ENCODE measurements at places on chromosomes 7 and 10. TPM values are rescaled to one million over a fixed set of nuclear protein-coding genes. Genes with fewer than 3 reads are reported as not detected.
A peak's percentile ranks its signal among the peaks of the same experiment; 100 is the strongest.

Gene THSD7A
- total RNA-seq, result 1.2 TPM

Gene TEX36
- not detected for total RNA-seq

Gene CPXM2
- 4.9 TPM for total RNA-seq

Gene USP54
- total RNA-seq, result 19.4 TPM

Gene PRKAG2
- total RNA-seq, result 126 TPM

Gene IFIT1B
- total RNA-seq, result not detected

DNA sequence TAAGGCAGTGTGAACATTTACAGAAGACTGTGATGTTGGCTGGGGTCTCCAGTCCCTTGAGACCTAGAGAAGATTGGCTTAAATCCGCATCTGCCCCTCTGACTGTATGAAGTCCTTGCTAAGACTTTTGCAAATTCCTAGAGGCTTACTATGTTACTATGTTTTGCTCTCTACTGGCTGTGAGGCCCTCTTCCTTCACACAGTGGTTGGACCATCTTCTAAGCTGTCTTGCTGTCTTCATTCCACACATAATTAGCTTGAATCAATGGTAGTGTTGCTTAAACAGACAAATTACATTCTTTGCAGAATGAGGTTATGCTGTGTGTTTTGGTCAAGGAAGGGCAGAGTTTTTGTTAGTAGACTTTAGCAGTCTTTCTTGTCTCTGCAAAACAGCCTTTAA is 658.0 kb downstream of the TYW1 start:
- no peak for DNase-seq

DNA sequence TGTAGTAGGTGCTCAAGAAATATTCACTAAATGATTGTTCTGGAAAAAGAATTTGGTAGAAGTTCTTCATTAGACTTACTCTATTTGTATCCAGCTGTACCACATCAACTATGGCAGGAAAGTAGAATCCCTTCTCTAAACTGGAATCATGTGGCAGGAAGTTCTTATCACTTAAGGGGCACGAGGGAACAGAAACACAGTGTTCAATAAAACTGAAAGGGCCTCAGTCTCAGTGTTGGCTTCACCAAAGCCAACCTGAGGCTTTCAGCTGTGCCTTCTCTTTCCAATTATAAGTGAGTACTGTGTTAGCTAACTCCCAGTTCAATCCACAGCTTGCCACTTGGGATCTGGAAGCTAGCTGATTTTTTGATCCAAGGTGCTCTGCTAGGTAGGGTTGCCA is 257.6 kb upstream of the LRGUK start:
- no peak for DNase-seq

- DNase-seq, result no peak
Measured at GRCh38 chr10:70751991-70752390, 33.2 kb downstream of the TBATA start.

GRCh38 chr7:96021568-96021967 is 249.2 kb downstream of the DYNC1I1 start:
- no peak for DNase-seq

GRCh38 chr7:31420948-31421347 is 80.4 kb upstream of the NEUROD6 start:
- no peak for DNase-seq

DNA sequence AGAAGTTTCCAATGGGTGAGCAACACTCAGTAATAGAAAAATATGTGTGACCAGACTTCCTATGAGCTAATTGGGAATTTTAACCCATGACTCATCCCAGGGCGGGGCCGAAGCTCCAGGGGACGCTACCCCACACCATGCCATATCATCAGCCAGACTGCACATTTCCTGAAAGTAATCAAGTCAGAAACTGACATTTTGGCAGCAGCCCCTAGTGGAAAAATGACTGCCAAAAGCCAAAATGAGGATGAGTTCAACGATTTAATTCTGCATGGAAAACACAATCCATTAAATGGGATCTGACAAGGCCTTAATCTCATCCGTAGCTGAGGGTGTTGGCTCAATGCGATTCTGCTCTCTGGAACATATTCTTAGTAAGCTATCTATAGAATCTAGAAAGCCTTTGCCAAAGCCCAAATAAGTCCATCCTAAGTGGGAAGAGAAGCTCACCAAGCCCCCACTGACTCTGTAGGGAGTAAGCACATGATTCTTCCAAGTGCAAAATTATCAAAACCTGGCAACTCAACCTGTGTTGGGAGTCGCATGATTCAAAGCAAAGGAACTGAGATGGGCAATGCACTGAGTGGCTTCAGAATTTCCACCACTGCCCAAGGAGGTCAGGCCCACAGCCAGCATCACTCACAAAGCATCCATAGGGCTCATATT is 93.1 kb upstream of the PDE1C start:
- DNase-seq, result peak; percentile 77

DNA sequence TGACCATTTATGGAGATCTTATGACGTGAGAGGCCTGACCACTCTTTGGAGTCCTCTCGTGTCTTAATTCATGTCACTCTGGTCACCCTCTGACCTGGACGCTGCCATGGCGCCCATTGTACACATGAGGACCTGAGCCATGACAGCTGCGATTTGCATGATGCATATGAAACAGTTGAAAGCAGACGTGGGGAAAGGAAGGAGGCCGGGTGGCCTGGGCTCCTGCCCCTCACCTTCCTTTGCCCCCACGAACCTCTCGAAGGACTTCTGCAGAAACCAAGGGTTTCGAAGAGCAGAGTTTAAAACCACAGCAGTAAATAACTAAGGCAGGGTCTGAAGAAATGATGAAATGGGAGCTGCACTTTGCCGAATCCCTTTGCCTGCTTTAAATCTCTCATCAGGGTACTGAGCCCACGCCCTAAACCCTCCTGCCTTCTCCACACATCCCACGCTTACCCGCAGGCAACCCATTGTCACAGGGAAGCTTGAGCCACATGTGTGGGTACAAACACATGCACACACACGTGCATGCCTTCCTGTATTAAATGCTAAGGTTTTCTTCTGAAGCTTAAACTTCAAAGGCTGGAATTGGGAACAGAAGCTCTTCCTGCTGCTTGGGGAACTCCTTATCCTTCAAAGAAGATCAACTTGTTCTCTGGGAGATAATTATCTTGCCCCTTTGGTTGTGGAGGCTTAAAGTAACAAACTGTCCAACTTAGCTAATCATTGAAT is 11.7 kb upstream of the CALML3 start:
- no peak for DNase-seq

- no peak for DNase-seq
Measured at GRCh38 chr7:72538856-72539255, 126.7 kb upstream of the CALN1 start.

GRCh38 chr7:151410405-151411390 is 860 bp upstream of the WDR86 start:
- no peak for DNase-seq

GRCh38 chr7:124155432-124156022 is 122.7 kb upstream of the TMEM229A start:
- no peak for DNase-seq

DNA sequence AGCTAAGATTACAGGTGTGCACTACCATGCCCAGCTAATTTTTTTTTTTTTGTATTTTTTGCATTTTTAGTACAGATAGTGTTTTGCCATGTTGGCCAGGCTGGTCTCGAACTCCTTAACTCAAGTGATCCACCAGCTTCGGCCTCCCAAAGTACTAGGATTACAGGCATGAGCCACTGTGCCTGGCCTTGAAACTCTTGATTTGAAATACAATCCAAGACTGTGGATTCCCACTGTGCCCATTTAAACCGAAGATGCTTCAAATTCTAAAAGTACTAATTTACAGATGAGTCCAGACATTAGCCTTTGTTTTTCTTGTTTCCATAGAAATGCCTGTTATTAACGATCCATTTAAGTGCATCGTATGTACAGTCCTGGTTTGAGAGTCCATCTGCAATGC is 130.9 kb downstream of the CACNA2D1 start:
- DNase-seq, result no peak

- no peak for DNase-seq
Measured at GRCh38 chr10:32323051-32323450, 23.9 kb downstream of the EPC1 start.
